ENCODE measurements at places on chromosomes 7 and 10.

DNA sequence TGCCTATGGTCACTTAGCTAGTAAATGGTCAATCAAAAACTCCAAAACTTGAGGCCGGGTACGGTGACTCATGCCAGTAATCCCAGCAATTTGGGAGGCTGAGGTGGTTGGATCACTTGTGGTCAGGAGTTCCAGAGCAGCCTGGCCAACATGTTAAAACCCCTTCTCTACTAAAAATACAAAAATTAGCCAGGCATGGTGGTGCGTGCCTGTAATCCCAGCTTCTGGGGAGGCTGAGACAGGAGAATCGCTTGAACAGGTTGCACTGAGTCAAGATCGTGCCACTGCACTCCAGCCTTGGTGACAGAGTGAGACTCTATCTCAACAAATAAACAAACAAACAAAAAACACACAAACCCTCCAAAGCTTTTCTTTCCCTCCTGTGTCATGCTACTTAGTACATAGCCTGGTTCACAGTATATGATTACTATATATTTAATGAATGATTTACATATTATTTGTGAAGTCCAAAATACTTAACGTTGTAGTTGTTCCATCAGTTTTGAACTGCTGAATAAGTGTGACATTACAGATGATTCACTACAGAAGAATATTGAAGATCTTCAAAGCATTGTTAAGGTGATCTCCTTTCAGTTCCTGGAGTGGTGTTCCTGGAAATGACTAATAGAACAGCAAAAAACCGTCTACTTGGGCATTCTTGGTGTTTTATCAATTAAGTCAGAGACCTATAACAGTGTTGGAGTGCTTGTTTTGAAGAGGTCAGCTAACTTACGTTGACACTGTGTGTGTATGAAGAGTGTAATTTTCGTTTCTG is 72.9 kb downstream of the ADK start:
- DNase-seq = no peak

DNA sequence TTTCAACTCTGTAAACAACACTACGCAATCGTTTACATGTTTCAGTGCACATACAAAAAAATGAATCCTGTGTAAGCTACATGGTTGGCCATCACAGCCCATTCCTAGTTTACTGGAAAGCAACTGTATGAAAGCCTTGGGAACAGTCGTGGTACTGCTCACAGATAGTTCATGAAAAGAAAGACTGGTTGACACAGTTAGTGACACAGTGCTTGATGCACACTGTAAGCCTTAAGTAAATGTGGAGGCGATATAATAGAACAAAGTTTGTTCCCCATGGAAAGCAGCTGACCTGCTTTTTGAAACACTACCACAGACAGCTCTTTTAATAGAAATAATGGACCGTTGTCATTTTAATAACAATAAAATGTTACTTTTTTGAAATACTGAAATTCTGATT is 5.1 kb downstream of the CACNA2D1 start:
- no peak for DNase-seq

- DNase-seq = no peak
These were observed 958 bp upstream of the ESYT2 start for GRCh38 chr7:158830211-158830723.

- DNase-seq = no peak
These were observed 41.1 kb upstream of the FAM133B start for GRCh38 chr7:92631067-92631849.

- no peak for DNase-seq
These were observed 345.3 kb downstream of the TNS3 start for GRCh38 chr7:47236480-47237129.

DNA sequence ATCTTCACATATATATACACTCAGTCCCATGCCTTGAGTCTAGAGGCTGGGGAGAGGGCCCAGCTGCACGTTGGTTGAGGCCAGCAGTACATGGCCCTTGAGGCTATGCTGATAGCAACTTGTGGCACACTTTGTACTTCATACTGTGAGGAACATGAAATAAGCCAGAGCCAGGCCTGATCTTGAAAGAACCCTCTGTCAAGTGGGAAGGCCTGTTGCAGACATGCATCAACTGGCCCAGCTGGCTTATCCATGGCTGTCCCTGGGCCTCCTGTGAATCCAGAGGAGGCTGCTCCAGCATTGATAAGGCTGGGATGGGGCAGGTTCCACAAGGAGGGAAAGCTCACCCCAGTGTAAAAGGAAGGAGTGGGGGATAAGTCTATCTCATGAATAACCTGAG is 140.4 kb downstream of the NRF1 start:
- no peak for DNase-seq

- no peak for DNase-seq
These were observed 702 bp upstream of the INSYN2A start for GRCh38 chr10:127197154-127197432.

DNA sequence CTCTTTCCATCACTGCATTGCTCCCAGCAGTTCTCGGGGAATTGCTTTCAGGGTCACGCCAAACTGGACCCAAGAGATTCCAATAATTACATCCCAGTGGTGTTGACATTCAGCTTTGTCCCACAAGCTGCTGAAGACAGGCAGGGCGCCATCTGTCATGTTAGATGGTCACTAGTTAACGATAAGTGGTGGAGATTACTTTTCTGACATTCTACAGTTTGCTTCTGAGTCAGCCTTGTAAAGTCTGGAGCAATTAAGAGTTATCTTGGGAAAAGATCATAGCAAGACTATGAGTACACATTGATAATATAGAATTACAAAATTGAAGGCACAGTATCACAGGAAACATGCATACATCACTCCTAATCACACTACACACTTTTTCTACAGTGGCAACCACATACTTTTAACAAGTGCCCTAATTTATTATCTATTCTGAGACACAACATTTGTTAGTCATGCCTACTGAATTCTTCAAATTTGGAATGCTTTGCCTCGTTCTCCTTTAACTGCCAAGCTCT is 41.9 kb downstream of the SEMA3C start:
- DNase-seq = no peak

GRCh38 chr10:15254808-15255648 is 86.5 kb upstream of the NMT2 start:
- peak; percentile 46 for DNase-seq

GRCh38 chr7:81534996-81535395 is 234.9 kb downstream of the HGF start:
- DNase-seq = no peak

GRCh38 chr10:71584461-71584860 is 135.1 kb downstream of the C10orf105 start:
- DNase-seq = no peak

GRCh38 chr7:116516324-116516723 is 8.5 kb upstream of the CAV1 start:
- DNase-seq = no peak

GRCh38 chr10:5812283-5813090 is 747 bp downstream of the GDI2 start:
- DNase-seq = peak; percentile 82

- DNase-seq = no peak
These were observed 123.6 kb downstream of the RNF216 start for GRCh38 chr7:5657901-5658300.

GRCh38 chr7:131400681-131401176 is 73.1 kb downstream of the MKLN1 start:
- no peak for DNase-seq

GRCh38 chr7:123916240-123916724 is 8.8 kb upstream of the SPAM1 start:
- DNase-seq = peak; percentile 51

DNA sequence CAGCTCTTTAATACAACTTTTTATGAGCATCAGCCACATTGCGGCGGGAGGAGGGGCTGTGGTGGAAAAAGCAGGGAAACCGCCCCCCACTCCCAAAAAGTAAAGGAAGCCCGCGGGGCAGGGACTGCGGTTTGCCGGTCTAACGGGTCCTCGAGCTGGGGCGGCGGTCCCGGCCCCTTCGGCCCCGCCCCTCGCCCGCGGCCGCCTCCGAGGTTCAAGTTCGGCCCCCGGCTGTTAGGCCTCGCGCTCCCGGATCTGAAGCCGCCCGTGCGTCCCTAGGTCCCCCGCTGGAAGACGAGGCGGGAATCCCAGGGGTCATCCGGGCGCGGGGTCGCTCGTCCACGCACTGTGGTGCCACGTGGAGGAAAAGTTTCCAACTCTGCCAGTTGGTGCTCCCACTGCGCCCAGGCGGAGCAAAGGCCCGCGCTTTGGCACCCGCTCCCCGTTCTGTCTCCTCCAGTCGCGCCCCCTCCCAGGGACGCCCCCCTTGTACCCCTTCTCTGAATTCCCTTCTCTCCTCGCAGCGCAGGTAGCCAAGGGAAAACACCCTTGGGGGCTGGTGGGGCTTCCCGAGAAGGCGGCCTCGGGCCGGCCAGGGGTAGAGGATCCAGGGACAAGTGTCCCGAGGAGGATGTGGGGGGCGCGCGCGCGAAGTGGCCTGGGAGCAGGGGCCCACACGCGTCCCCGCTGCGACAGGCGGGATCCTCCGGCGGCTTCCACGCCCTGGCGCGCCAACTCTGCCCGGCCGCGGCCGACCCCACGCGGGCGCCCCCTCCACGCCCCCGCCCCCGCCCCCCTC is 798 bp upstream of the AUTS2 start:
- peak; percentile 54 for DNase-seq

DNA sequence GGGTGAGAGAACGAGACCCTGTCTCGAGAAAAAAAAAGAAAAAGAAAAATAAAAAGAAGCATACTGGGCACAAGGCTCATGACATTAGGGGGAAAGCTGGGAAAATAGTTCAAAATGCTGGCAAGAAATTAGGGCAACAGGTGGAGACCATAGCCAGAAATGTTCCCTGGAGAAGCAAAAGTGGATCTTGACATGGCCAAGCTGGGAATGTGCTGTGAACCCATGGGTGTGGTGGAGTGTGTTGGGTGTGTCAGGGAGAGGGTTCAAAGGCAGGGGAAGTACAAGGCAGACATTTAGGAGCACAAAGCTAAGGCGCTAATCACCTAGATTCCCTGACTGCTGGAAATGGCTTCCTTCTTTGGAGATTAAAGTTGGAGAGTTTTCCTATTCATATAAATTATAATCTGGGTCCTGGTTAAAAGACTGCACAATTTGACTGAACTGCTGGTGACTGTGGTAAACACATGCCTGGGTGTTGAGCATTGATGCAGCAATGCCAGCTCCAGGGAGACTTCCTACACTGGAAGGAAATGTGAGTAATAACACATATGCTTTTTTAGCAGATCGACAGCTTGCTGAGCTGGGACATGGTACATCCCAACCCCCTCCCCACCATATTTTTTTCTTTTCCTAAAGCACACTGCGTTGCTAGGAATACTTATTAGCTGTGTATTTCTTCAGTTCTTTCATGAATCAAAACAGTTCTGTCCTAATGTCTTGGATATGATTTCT is 70.1 kb upstream of the ARHGAP21 start:
- DNase-seq = no peak

- DNase-seq = no peak
These were observed 90.2 kb upstream of the RET start for GRCh38 chr10:42986633-42987032.

- DNase-seq = no peak
These were observed 223.0 kb downstream of the SNX10 start for GRCh38 chr7:26514633-26515032.

DNA sequence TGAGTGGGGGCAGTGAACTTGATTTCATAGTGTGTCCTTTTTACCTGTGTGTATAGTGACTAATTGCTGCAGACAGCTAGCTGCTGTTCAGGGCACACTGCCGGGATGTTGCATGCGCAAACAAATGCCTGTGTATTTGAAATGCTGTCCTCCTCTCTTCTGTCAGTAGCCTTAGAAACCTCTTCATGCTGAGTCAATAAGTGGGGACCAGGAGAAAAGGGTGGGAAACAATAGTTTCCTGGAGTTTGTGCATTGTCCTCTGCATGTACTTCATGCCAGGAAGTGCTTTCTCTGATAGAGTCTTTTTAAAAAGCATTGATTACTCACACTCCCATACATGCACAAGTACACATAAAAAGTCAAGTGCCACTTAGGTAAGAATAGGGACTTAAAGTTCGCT is 1183.7 kb upstream of the CELF2 start:
- peak; percentile 13 for DNase-seq

GRCh38 chr10:129962031-129962871 is 1.8 kb downstream of the EBF3 start:
- DNase-seq = no peak

GRCh38 chr10:89978081-89978480 is 276.7 kb downstream of the KIF20B start:
- no peak for DNase-seq

DNA sequence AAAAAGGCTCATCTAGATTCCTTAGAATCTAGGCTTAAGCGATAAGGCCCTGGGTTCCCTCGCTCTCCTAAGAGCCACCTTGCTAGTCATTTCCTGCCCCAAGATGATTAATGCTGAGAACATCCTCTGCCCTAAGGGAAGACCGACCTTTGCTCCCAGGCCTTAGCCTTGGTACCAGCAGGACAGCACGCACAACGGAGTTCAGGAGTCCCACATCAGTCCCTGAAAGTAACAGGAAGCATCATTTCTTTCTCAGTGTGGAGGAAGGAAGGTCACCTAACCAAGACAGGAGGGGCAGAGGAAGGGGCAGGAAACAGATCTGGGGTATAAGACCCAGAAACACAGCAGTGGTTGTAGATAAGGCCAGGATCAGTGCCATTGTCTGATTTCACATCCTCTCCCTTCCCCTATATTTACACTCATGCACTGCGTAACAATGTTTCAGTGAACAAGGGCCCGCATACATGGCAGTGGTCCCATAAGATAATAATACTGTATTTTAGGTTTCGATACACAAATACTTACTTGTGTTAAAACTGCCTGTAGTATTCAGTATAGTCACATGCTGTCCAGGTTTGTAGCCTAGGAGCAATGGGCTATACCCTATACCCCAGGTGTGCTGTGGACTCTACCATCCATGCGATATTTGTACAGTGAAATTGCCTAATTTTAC is 8.1 kb upstream of the FAM107B start:
- DNase-seq = no peak

GRCh38 chr7:80611779-80612178 is 26.7 kb upstream of the CD36 start:
- no peak for DNase-seq

- DNase-seq = no peak
These were observed 28.5 kb upstream of the CYP2C8 start for GRCh38 chr10:95097805-95098204.

DNA sequence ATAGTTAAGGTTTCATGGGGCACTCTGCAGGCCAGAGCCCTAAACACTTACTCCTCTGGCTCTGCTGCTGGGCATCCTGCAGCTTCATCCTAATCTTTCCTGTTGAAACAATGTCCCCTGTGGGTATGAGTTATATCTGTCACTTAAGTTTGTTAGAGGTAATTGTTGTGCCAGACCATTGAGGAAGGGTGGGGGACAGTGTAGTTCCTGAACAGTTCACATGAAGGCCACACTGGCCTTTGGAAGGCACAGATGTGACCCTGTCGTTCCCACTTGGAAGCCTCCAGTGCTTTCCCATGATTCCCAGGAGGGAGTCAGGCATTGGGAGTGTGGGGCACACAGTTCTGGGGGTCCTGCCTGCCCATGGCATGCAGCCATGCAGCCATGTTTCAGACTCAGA is 65.3 kb downstream of the WDFY4 start:
- no peak for DNase-seq

- DNase-seq = peak; percentile 6
These were observed 75.9 kb upstream of the MAGI2 start for GRCh38 chr7:79529214-79529880.

All from iPS-NIHi11 (cell line).